Activated CD8-positive, alpha-beta memory T cell treated with anti-CD3 and anti-CD28 coated beads, Interleukin-2, amount 50 U/mL, for 4 hours (primary cell): ENCODE measurements at places on chromosomes 1 and 21.
A peak's percentile ranks its signal among the peaks of the same experiment; 100 is the strongest.

DNA sequence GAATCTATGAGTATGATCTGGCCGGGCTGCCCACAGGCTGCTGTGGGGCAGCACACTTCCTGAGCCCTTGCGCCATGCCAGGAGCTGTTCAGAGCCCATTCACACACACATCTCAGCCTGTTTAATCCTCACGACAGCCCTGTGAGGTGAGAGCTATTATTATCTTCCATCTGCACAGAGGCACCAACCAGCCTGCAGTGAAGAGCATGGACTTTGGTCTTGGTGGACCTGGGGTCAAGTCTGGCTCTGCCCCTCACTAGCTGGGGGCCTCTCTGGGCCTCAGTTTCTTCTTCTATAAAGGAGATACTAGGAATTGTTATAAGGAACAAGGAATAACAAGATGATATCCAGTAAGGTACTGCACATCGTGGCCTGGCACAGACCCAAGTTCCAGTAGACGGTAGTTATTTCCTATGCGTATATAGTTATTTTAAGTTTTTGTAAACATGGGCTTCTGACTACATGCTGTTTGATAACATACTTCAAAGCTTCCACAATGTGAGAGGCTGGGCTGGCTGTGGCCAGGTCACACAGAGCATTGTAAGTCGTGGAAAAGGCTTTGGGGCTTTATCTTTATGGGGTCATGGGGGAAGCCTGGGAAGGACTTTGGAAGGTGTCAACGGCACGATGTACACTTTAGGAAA lies 3.4 kb upstream of the PADI2 start:
- DNase-seq = no peak

DNA sequence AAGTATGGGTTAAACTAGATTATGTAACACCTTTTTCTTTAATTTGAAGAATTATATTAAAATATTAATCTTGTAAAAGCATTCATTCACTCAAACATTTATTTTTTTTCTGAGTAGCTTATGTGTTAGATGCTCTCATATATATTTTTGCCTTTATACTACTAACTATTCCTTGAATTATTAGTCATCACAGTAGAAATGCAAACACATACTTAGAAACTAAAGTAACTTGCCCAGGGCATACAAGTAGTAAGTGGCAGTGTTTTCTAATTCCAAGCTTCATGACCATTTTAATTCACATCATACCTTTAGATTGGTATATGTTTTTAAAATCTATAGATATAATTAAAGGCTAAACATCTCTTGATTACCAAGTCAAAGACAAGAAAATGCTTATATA lies 1271.0 kb downstream of the BRINP3 start:
- no peak for DNase-seq

- DNase-seq = no peak
Measured at GRCh38 chr1:7069931-7070330, 284.7 kb downstream of the CAMTA1 start.

- DNase-seq = no peak
Measured at GRCh38 chr1:6054596-6054995, 8.9 kb downstream of the KCNAB2 start.

DNA sequence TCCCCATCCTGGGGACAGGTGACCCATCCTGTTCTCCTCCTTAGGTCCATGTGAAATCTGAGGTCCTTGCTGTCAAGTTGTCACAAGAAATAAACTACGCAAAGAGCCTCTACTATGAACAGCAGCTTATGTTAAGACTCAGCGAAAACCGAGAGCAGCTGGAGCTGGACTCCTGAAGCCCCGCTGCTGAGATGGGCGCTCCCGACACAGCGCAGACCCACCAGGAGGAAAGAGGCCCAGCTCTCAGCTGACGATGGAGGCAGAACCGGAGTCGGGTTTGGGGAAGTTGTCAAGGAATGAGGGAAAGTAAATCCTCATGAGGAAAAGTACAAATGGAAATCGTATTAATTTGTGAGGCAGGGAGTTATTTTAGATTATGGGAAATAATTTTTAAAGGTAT lies 109.2 kb downstream of the DHRS3 start:
- DNase-seq = no peak

DNA sequence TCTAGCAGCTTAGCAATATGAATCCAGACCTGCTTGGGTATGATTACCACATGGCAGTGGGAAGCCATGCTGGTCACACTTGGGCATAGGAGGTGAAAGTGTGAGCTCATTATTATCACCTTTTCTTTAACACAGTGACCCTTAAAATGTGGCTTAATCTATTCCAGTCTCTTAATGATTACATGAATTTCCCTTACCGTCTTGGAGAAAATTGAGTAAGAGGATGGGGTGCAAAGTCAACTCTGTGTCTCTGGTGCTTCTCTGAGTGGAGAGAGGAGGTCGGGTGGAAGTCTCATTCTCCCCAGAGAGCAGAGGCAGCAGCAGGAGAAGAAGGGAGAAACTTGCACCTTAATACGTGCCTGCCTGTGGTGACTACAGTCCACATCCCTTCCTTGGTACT lies 91.3 kb downstream of the FGGY start:
- DNase-seq = no peak

GRCh38 chr1:111332190-111332589 lies 41.5 kb downstream of the CHIA start:
- no peak for DNase-seq

- no peak for DNase-seq
Measured at GRCh38 chr1:57142999-57143398, 177.2 kb upstream of the C8B start.

DNA sequence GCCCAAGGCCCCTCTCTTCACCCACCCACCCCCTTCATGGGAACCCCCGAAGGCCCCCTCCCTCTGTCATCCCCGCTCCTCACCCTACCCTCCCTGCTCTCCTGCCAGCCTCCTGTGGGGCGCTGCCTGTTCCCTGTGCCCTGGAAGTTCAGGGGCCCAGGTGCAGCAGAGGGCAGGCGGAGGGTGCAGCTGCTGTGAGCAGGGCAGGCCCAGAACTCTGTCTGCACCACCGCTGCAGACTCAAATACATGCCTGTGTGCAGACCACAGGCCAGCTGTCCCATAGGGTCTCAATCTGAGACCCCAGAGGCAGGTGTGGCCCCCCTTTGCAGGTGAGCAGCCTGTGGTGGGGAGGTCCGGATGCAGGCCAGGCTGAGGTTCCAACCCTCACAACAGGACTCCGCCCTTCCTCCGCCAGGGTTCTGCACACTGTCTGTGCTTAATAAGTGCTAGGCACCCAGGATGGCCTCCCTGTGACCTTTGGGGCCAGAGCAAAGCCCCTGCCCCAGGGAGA lies 62.5 kb downstream of the WNT9A start:
- DNase-seq = no peak

DNA sequence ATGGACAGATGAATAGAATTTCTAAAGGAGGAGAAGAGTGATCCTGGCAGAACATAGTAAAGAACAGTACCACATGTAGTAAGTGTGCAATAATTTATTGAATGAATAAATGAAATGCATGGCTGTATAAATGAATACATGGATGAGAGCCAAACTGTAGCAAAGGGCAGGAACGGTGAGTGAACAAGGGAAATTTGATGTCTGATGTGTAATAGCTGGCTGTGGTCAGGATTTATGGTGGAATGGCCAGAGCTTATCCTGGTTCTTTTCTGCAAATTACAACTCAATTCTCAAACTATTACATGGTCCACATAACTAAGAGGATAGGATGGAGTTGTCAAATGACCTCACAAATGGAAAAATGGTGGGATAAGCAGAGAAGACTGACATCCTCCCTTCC lies 43.2 kb upstream of the ARHGAP29 start:
- DNase-seq = no peak

DNA sequence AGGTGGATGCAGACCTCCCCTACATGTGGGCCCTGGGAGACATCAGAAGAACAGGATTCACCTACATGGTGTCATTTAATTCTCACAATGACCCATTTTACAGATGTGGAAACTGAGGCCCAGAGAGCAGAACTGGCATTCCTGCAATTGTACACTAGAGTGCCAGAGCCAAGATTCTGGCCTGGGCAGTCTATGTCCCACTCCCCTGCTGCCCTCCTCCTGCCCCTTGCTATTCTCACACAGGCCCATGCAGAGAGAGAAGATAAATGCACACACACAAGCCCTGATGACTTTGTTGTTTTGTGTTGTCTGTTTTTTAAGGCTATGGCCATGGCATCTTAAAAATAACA lies 64.2 kb downstream of the EPHB2 start:
- no peak for DNase-seq

GRCh38 chr1:72284348-72285073 lies 2.2 kb upstream of the NEGR1 start:
- DNase-seq = no peak

- DNase-seq = no peak
Measured at GRCh38 chr1:77511440-77511840, 171.0 kb downstream of the ZZZ3 start.

GRCh38 chr1:235917267-235917811 lies 50.6 kb upstream of the LYST start:
- DNase-seq = peak; percentile 59

DNA sequence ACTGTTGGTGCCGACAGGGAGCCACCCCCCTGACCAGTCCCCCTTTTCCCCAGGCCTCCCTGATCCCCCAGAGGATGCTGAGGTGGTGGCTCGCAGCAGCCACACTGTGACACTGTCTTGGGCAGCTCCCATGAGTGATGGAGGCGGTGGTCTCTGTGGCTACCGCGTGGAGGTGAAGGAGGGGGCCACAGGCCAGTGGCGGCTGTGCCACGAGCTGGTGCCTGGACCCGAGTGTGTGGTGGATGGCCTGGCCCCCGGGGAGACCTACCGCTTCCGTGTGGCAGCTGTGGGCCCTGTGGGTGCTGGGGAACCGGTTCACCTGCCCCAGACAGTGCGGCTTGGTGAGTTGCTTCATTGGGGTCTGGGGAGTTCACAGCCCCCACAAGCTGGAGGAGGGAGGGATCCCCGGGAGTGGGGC lies 89.2 kb downstream of the TRIM11 start:
- no peak for DNase-seq

DNA sequence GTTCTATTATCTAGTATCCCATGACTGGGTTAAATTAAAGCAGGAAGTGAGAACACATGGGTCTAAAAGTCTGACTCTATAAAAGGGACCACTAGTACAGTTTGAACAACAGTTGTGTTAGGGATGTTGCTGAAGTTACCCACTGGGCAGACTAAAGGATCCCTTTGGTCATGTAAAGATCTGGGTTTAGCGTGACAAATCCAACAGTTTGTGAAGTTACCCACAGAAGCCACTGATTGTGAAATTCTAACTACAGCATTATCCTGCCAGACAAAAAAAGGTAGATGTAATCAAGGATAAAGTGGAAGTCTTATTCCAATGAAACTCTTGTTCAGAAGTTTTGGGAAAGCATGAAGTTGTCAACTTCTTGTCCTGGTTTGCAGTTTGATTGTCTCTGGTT lies 5.7 kb downstream of the QSOX1 start:
- no peak for DNase-seq

GRCh38 chr1:74679811-74680210 lies 6.2 kb upstream of the ERICH3 start:
- DNase-seq = no peak

DNA sequence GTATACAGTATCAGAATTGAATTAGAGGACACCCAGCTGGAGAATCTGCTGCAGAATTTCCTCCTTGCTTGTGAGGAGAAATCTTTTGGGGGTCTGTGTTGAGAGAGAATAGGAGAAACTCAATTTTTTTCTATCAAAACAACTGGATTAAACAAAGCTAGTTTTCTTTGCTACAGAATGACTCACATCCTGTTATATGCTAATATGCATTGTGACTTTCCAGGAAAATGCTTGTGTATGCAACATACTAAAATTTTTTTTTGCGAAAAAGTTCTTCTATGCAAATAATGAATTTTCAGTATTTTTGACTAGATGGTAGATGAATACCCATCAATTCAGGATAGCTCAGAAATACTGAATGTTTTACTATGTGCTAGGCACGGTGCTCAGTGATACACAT lies 2.2 kb downstream of the VAMP4 start:
- no peak for DNase-seq

DNA sequence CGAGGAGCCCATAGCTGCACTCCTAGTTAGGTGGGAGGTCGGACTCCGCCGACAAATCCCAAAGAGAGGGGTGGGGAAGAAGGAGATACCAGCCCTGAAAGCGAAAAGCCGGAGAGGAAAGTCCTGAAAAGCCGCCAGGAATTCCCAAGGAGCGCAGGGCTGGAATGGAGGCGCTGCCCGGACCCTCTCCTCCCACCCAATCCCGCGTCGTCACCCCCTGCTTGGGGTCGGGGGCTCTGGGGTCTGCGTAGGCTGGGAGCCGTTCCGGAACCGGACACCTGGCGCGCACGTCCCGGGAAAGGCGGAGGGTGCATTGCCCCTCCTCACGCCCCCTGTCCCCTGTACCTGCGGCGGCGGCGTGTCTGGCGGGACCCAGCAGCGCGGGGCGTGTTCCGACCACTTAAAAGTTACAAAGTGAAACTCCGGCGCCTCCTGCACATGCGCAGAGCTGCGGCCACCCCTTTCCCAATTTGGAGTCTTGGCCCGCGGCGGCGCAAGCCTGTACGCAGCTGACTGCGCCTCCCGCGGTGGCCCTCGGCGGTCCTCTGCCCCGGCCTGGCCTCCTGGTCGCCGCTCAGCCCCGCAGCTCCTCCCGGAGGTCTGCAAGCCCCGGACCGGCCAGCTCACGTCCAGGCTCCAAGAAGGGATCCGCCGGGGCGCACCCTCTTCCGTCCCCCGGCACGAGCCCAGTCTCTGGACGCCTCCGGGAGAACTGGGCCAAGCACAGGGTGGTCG lies at the start of gene TMEM63A:
TMEM63A (minus strand) TSS at position 422 of the 735 bp plus-strand sequence. CDS start 4,800 bp downstream, outside the sequence.
- DNase-seq = peak; percentile 90

- no peak for DNase-seq
Measured at GRCh38 chr1:199691540-199691939, 336.0 kb upstream of the NR5A2 start.

DNA sequence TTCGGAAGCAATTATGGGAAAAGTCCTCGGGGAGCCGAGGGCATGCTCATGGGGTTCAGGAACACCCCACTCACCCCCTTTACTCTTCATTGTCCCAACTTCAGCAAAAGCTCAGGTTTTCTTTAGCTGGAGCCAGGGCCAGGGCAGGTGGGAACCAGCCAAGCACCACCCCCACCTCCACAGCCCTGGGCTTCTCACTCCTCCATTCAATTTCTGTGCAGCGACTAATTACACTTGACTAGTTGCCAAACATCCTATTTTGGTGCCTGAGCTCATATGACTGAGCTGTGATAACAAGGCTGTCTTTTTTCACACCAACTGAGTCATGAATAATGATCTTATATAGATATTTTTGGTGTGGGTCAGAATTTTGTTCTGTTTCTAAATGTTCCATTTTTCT lies 257.2 kb upstream of the AJAP1 start:
- no peak for DNase-seq

GRCh38 chr1:23273450-23274133 lies 56.3 kb upstream of the HTR1D start:
- no peak for DNase-seq

DNA sequence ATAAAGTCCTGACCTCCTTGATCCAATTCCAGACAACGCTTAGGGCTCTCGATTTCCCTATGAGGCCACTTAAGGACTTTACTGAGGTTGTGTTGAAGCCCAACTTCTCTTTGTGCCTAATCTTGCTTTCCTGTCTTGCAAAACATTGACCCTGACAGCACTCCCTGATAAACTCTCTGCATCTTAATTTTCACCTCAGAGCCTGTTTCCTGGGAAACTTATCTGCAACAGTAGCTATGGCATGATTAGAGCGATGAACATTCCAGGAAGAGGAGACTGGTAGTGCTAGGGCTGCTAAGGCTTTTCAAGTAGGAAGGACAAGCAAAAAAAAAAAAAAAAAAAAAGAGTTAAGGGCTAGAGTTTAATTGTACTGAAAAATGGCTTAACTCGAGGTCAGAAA lies 118.9 kb downstream of the RGS21 start:
- no peak for DNase-seq
